ENCODE measurements at places on chromosomes 5 and 9. TPM values are rescaled to one million over a fixed set of nuclear protein-coding genes. Genes with fewer than 3 reads are reported as not detected.

DNA sequence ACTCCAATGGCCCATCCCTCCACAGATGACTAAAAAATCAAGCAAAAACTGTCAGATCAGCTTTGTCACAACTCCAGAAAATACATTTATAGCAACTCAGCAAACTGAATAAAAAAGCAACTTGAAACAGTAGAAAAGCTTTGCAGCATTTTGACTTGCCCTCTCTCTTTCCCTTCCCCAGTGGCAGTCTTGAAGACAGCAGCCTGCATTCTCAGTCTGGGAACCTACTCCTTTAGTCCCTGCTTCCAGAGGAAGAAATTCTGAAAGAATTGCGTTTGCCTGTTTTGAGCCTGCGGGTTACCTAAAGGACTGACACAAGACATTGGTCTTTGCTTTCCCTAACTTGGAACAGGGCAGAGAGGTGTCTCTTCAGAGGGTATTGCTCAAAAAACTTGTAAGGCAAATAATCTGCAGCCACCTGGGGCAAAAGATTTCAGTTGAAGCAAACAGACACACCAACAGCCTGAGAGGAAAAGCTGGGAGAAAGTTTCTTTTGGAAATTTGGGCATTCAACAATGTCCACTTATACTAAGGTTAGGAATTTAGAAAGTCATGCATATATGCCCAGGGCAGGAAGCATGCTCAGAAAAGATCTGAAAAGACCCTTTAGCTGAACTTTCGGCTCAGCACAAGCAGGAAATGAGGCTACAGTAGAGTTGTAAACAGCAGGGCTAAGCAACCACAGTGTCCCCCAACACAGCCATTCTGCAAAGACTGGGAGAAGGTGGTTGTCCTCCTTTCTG, 15.2 kb upstream of the SLC35D2 start:
- DNase-seq, result peak; percentile 52

DNA sequence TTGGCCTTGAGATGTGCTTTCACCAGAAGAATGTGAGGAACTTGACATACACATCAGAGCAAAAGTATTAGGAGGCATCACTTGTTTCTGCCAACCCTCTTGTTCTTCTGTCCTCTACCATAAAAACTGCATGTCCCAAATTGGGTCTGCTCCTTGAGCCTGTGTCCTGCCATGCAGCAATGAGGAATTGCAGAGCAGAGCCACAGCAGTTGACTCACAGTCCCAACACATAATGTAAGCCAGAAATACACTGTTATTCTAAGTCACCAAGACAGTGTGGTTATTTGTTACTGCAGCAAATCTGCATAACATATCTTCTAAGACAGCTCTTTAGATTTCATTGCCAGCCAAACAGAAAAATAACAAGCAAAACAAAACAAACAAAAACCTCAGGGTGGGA, 598.2 kb downstream of the PRELID2 start:
- no peak for DNase-seq

IFNA2 gene
- not detected for total RNA-seq

DNA sequence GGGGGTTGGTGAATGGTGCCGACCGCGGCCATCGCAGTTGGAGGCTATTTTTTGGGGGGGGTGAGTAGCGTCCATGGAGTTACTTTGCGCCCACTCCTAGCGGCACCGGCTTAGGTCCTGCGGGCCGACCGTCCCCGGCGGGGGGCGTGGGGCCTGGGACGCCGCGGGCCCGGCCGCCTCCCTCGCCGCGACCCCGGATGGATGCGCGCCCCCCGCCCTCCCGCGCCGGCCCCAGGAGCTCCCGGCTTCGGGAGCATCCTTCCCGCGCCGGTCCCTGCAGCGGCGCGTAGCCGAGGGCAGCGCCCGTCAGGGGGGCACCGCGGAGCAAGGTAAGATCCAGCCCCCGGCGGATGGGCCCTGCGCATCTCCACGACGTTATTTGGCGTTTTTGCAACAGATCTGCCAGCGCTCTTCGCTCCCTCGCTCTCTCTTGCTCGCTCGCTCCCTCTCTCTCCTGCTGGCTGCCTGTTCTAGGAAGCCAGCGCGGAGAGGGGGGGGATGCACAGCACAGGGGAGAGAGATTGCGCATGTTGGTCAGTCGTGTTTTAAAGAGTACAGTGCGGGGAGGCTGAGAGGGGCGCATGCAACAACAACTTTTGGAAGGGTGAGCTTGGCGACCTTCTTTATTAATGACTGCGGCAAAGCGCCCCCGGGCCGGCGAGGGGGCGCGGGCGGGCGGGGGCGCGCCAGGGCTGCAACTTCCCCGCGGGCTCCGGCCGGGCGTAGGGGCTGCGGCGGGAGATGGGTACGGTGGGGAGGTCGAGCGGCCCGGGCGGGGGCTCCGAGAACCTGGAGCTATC, 413 bp downstream of the JADE2 start:
- peak; percentile 80 for DNase-seq

DNA sequence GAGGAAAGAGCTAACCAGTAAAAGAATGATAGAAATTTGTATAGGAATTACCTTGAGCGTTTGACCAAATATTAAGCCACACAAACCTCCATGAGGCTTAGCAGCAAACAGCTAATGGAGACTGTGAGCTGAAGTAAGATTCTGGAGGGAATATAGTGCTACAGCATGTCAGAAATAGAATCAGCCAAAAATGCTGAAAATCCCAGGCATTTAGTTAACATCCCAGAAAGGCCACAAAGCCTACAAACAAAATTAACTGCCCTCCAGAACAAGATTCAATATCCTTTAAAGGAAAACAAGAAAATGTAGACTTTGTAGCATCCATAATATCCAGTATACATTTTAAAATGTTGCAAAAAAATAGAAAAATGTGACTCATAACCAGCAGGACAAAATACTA, 257.8 kb upstream of the TUSC1 start:
- no peak for DNase-seq

GKAP1 gene
- 2.2 TPM for total RNA-seq

DNA sequence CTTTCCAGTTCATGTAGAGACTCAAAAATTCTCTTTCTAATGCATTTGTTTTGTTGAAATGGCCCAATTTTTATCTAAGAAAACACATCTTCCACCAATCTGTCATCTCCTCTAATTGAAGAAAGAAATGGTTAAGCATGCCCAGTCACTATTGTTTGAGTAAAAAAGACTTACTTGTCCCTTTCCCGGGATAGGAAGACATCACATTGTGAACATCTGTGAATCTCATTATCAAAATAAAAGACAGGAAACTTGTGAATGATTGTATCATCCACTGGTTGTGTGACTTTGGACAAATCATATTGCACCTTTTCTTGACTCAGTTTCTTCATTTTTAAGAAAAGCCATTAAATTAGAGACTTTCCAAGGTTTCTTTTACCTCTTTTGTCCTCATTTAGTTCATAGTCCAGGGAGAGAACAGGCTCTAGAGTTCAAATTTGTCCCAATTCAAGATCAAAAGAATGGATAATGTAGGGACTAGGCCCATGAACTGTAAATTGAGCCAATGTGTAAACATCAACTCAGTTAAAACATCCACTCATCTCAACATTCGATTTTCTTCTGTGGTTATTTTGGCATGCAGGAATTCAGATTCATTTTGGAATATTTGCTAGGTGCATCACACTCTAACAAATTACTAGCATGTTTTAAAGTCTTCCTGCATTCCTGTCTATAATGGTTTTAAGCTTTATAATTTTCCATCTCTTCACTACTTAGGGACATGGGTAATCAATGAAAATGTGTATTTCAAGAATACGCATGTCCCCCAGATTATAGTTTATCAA, 838.0 kb upstream of the WWC1 start:
- no peak for DNase-seq

DNA sequence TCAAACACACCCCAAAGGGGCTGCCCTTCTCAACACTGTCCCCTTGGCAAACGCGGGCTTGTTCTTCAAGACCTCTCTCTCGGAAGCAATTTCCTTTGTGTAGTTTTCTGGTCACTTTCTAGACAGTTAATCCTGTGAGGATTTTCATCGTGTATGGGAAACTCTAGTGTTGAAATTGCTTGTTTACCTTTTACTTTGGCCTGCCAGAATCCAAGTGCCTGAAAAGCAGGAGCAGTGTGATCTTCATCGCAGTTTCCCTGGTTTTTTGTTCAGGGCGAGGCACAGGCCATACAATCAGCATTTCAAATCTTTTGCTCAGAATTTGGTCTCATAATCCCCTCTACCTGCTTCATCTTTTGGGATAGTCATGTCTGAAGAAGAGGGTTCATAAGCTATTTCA, 115.7 kb upstream of the C9orf72 start:
- no peak for DNase-seq

ZFP37 gene
- 1.1 TPM for total RNA-seq
